T-helper 2 cell (primary cell): ENCODE measurements at places on chromosomes 16 and 17.

DNA sequence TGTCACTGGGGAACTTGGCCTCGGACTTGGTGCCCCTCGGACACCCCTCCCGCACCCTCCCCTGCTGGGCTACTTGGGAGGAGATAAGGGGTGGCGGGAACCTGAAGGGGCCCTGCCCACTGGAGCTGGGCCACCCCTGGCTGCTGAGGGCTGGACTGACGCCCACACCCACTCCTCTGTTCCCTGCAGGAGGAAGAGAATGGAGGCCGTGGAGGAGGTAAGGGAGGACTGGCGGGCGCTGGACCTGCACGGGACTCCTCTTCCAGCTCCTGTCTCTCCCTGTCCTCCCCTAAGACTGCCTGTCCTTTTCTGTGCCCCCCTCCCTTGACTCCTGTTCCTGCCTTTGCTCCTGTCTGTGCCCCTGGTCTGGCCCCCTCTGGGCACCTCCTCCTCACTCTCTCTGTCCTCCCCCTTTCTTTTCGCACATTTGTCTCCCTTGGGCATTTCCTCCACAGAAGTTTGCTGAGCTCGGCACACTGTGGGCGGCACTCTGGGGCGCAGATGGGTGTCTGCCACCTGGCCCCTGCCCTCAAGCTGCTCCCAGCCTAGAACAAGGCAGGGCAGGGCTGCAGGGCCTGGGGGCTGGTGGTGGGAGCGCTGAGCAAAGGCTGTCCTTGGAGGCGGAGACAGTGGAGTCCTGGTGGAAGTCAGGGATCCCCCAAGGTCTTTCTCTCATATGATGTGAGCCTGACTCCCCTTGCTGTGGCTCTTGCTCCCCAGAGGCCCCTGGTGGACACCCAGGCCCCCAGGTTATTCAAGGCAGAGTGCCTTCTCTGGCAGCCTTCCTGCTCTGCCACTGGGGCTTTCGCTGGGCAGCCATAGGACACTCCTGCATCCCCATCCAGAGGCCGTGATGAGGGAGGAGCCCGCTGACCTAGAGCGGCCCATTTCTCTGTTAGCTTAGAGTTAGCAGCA, 32.7 kb downstream of the ARHGAP23 start:
- DNase-seq: no peak

- no peak for DNase-seq
Measured at GRCh38 chr17:18991531-18992315, 12.8 kb downstream of the FAM83G start.

- DNase-seq: no peak
Measured at GRCh38 chr16:89052890-89053724, 40.5 kb upstream of the ACSF3 start.

DNA sequence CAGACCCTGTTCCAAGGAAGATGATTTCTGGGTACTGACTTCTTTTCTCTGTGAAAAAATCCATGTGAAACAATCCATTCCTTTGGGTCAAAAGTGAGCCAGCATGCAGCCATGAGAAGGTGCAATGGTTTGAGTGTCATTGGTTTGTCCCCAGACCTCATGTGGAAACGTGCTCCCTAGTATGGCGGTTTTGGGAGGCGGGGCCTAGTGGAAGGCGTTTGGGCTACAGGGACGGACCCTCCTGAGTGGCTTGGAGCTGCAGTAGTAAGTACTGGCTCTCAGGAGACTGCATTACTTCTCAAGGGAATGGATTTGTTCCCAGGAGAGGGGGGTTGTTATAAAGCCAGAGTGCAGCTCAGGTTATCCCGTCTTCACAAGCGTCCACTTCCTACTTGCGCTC, 19.4 kb downstream of the ELAC2 start:
- DNase-seq: no peak
